Stimulated activated CD8-positive, alpha-beta memory T cell treated with anti-CD3 and anti-CD28 coated beads, Interleukin-15, amount 100 ng/mL, for 24 hours (primary cell): ENCODE measurements at places on chromosomes 4 and X.

DNA sequence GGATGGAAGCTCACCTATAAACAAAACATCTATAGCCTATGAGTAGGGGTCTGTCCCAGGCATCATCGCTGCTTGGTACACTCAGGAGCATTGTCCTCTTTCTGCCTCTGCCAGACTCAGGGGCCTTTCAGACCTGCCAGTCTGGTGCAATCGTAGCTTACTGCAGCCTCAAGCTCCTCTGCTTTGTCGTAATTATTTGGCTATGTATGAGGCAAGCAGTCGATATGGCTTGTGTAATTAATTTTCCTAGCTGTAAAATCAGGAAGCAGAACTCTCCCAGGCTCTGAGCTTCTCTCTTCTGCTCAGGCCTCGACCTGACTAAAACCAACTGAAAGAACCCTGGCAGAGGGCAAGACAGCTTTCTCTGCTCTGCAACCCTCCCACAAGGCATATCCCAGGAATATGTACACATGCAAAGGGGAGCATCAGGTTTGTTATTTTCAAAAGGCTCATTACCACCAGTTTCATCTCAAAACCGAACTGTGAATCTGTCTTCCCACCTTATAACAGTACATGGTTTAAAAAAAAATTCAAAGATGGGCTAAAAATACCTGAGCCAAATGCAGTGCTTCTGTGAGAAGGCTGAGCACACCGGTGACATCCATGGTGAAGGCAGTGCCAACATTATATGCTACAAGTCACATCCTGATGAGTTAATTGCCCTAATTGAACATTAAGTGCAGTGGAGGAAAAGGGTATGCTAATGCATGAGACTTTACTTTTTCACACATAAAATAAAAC lies 309.2 kb upstream of the EMCN start:
- DNase-seq: no peak

GRCh38 chr4:110032603-110033002 lies 119.9 kb downstream of the EGF start:
- DNase-seq: no peak

GRCh38 chrX:106898462-106898861 lies 4.7 kb downstream of the RIPPLY1 start:
- no peak for DNase-seq

DNA sequence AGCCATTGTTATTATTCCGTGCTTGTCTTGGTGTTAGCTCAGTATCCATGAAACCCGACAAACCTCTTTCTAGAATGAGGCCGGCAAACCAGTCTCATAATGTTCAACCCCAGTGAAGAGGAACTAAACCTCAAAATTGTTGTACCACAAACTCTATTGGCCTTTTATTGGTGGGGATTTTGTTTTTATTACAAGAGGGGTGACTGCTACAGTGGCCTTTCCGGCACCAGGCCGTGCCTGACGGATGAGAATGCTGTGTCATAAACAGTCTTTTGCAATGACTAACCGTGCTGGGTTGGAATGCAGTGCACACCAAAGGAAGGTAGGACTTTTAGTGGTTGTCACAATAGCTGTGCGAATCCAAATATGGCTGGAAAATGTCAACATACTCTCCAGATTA lies 60.8 kb downstream of the SHROOM2 start:
- DNase-seq: no peak

- DNase-seq: no peak
Measured at GRCh38 chr4:181698221-181698620, 545.0 kb upstream of the TENM3 start.

DNA sequence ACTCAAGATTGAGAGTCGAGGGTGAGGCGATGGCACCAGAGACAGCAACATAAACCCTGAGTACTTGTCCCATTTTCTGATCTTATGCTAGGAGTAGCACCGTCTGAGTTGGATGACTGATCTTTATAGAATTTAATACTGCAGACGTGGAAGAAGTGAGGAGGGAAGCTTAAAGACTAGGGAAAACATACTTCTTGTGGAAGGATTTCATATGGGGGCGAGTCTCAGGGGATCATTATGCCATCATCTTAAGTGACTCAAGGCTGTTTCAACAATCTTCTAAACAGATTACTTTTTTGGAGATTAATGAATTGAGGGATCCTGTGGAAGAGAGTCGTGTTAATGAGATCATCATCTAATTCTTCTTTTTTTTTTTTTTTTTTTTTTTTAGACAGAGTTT lies 17.2 kb upstream of the FAT1 start:
- no peak for DNase-seq

DNA sequence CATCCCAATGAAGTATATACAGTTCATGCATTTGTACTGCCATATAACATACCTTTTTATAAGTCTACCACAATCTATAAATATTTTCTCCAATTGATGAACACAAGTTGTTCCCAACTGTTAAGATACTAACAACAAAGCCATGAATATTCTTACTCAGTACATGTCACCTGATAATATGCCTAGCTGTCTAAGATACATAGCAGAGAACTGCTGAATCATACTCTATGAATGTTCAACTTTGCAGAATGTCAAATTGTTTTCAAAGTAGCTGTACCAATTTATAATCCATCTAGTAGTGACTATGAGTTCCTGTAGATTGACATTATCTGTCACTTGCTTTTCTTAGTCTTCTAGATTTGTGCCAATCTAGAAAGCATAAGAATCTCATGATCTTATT lies 84.9 kb downstream of the RAB28 start:
- DNase-seq: no peak

GRCh38 chrX:17413228-17413627 lies 38.2 kb downstream of the NHS start:
- DNase-seq: no peak

DNA sequence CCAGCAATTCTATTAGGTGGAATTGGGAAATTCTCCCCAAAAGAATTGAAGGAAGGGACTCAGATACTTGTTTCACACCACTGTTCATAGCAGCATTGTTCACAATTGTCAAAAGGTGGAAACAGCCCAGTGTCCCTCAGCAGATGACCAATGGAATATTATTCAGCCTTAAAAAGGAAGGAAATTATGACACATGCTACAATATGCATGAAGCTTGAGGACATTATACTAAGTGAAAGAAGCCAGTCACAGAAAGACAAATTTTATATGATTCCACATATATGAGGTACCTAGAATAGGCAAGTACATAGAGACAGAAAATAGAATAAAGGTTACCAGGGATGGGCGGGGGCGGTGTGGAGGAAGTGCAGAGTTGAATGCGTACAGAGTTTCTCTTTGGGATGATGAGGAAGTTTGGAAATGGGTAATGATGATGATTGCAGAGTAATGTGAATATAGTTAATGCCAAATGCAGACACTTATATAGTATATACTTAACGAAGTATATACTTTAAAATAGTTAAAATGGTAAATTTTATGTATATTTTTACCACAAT lies 29.6 kb downstream of the DOCK11 start:
- DNase-seq: no peak

DNA sequence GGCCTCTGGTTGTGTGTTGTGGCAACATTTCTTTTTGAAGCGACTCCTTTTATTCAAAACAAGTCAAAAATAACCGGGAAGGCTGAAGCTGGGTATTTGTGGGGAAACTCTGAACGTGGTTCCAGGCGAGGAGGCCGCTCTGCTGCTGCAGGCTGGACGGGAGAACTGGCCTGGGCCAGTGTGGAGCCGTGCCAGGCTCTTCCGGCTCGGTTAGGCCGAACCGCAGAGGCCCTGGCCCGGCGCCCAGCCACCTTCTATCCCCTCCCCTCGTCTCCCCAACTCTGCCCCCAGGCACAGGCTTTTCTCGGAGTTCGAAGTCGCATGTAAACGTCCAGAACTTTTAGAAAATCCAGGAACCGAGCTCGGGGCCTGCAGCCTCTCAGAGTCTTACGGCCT lies 2.4 kb upstream of the BCOR start:
- no peak for DNase-seq

- peak; percentile 17 for DNase-seq
Measured at GRCh38 chr4:2364654-2365053, 53.8 kb downstream of the ZFYVE28 start.

GRCh38 chrX:148885203-148885602 lies 384.8 kb downstream of the AFF2 start:
- DNase-seq: no peak
